ENCODE measurements at places on chromosomes 5 and 9.

DNA sequence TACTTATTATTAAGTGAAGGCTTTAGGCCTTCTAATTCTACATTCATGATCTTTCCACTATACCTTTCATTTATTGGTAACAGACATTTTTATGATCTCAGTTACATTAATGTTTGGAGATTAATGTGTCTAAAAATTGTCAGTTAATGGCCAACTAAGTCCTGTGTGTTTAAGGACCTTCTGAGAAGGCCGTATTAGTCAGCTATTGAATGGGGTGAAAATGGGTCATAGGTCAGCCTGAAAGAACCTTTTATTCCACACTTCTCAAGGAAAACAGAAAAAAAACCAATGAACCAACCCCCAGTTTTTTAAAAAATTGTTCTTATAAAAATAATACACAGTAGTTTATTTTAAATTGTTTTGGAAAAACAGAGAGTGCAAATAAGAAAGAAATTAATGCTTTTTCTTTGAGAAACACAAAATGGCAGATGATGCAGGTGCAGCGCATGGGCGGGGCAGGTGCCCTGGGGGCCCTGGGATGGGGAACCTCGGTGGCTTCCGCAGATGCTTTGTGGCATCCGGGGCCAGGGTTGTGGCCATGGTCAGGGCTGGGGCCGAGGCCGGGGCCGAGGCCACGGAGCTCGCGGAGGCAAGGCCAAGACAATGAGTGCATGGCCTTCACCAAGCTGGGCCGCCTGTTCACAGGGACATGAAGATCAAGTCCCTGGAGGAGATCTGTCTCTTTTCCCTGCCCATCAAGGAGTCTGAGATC lies 141.9 kb downstream of the SPATA31D1 start:
- no peak for DNase-seq

DNA sequence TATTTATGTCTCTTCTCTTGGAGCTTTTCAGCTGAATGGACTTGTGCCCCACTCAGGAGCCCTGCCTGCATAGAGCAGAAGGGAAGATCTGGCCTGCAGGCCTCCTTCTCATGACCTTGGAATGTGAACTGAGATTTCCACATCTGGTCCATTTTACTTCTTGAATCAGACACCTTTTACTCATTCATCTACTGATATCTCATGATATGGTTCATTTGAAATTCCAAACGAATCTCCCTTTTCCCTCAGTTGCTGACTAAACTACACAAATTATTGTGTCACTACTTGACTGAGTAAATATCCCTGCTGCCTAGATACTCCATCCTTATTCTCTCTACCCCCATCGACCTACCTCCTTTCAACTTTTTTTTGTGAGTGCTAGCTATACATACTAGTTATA lies 138.7 kb downstream of the PLCXD3 start:
- DNase-seq = no peak

DNA sequence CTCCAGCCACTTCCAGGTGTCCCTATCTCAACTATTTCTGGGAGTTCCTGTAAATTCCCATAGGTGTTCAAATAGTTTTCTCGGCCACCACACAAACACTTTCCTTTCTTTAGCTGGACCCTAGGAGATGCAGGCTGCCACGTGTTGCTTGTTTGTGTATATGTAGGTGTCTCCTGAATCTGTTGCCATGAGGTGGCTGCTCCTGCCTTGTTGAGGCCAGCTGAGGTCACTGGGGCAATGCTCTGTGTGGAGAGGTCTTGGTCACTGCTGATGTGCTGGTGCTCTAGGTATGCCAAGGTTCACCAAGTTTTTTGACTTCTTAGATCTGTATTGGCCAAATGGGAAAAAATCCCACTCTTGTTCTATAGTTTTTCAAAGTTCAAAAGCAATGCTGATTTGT lies 132.5 kb upstream of the CHD1 start:
- DNase-seq = peak; percentile 30

DNA sequence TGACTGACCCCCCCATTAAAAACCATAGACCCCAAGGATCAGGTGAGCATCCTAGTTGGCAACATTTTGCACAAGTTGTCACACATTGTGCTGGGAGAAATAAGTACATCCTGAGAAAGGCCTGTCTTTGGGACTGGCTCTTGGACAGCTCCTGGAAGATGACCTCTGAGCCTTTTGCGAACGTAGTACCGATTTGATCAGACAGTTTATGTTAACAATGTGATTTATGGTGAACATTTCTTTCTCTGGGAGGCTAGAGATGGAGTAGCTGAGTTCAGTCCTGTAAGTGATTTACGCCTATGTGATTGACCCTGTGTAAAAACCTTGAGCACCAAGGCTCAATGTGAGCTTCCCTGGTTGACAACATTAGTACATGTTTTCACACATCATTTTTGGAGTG lies 41.7 kb downstream of the LOX start:
- DNase-seq = no peak
